ENCODE measurements at places on chromosomes 13 and 19. TPM values are rescaled to one million over a fixed set of nuclear protein-coding genes. Genes with fewer than 3 reads are reported as not detected.

- no peak for DNase-seq
These were observed 70.7 kb upstream of the TDRD3 start for GRCh38 chr13:60326273-60326672.

DNA sequence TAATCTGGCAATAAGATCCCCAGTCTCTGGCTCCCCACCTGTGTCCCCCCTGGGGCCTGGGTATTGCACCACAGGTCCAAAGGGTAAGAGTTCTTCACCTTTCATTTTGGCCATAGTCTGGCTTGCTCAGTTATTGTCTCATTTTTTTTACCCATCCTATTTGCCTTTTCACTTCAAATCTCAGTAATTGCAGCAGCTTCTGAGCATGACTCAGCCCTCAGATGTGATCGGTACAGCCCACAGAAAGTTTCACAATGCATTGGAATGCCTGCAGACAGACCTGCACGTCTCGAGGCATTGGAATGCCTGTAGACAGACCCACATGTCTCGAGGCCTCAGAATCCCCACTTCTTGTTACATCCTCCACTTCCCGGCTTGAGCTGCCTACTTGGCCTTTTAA is 173.6 kb downstream of the NUFIP1 start:
- no peak for DNase-seq

- no peak for DNase-seq
These were observed 12.2 kb upstream of the CLC start for GRCh38 chr19:39749981-39750380.

- DNase-seq: no peak
These were observed 2.4 kb downstream of the CDX2 start for GRCh38 chr13:27966641-27967202.

- DNase-seq: no peak
These were observed 100.0 kb downstream of the GADD45B start for GRCh38 chr19:2575734-2576481.

GRCh38 chr19:648305-648704 is 8.6 kb downstream of the FGF22 start:
- DNase-seq: no peak

The SIX5 gene
- total RNA-seq: 0.53 TPM
